ENCODE measurements at places on chromosomes 3 and 15.

DNA sequence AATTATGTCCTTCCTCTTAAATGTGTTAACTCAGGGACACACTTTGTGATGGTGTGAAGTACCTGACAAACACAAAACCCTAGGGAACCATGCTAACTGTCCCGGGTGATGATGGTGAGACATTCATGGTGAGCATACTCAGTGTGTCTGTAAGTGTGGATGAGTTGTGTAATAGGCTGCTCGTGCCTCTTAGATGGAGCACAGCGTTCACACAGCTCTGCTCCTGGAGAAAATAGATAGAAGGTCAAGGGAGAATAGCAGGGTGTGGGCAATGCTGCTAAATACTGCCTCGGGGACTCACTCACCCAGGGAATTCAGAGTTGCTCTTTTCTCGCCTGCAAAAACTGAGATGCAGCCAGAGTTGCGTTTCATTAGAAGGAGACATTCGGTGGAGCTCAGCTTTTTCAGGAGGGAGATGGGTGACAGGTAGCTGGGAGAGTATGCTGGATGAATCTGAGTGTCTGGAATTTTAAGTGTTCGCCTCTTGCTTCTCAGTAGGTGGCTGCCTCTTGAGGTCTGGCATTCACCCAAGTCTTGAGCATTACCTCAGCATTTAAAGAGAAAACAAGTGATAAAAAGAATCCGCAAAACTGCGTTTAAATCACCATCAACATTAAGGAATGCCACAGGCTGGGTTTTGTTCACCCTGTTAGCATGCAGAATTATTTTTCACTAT lies 813.2 kb downstream of the AGBL1 start:
- DNase-seq, result no peak

GRCh38 chr15:25249236-25250010 lies 189.4 kb downstream of the UBE3A start:
- no peak for DNase-seq

GRCh38 chr3:13139471-13140065 lies 66.3 kb upstream of the IQSEC1 start:
- DNase-seq, result no peak

DNA sequence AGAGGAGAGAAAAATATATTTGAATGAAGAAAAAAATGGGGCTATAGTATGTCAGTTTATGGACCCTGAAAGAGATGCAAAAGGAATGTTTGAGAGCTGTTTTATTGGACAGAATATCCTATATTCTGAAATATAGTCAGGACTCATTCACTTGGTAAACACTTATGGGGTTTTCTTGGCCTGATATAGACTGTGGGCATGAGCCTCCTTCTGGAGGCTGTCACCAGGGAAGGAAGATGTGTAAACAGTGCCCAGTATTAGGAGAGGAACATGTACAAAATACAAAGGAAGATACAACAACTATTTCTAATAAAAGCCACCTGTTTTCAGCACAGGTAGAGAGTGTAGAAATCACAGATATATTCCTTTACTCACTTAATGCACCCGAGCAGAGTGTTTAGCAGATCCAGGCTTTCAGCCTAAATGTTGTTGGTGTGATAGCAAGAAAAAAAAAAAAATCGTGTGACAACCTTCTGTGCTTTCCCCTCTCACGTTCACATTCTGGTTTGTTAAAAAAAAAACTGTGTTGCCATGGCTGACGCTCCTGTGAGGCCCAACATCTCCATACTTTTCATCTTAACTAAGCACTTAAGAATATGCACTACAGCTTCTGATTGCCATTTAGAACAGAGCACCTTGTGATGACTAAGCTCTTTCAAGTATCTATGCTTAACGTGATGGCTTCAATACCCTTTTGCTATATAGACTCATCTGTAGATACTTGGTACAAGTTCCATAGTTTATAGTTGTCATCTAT lies 134.1 kb downstream of the MBNL1 start:
- no peak for DNase-seq

GRCh38 chr15:48307586-48307985 lies 23.6 kb upstream of the DUT start:
- DNase-seq, result no peak

DNA sequence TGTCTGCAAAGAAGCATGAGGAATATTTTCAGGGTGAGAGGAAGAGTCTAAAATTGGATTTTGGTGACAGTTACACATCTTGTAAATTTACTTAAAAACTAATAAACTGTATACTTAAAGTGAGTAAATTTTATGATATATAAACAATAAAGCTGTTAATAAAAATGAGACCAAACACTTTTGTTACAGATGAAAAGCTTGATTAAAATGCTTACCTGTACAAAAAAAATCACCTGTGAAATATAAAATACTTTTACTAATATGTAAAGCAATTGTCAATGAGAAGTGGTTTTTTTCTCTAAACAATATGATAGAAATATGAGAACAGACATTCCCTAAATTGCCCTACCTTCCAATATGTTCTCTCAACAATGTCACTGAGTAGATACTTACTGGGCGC lies 27.2 kb upstream of the CPB1 start:
- DNase-seq, result no peak

GRCh38 chr3:32946973-32947788 lies 4.3 kb upstream of the CCR4 start:
- DNase-seq, result no peak

DNA sequence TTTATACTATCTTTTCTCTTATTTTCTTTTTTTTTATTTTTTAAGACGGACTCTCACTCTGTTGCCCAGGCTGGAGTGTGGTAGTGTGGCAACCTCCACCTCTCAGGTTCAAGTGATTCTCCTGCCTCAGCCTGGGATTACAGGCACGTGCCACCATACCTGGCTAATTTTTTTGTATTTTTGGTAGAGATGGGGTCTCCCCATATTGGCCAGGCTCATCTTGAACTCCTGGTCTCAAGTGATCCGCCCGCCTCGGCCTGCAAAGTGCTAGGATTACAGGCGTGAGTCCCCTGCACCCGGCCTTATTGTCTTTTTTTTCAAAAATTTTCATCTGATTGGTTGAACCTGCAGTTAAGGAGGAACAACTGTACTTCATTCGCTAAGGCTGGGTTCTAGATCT lies 21.8 kb downstream of the ABHD2 start:
- no peak for DNase-seq

DNA sequence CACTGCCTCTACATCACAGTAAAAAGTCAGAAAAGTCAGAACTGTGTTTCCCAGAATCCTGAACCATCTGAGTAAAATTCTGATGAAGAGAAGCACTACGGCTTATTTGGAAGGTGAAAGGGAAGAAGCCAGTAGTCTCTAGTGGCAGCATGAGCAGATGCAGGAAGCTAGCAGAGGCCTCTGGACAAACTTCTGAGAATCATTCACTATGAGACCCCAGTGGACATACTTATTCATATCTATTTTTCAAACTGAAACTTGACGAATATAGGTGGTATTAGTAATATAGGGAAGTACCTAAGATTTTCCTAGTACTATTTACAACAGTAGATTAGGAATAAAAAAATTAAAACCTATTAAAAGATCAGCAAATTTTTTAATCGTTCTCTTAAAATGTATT lies 272.8 kb upstream of the TTC14 start:
- DNase-seq, result no peak

DNA sequence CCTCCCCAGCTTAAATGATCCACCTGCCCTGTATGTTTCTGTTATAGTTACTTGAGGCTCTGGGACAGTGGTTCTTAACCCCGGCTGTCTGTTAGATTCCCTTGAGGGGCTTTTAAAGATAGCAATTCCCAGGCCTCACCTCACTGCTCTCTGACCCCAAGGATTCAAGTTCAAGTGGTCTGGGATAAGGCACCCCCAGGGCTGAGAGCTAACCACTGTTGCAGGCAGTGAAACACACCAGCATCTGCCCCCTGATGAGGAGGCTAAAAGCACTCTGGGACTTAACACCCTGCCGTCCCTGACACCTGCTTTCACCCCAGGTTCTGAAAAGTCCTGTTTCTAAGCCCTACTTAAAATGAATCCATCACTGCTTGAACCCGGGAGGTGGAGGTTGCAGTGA lies 103.7 kb downstream of the LRRK1 start:
- DNase-seq, result no peak

DNA sequence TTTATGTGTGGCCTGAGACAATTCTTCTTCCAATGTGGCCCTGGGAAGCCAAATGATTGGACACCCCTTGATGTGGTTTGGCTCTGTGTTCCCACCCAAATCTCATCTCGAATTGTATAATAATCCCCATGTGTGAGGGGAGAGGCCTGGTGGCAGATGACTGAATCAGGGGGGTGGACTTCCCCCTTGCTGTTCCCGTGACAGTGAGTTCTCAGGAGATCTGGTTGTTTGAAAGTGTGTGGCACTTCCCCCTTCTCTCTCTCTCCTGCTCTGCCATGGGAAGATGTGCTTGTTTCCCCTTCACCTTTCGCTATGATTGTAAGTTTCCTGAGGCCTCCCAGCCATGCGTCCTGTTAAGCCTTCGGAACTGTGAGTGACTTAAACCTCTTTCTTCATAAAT lies 60.1 kb upstream of the PARL start:
- DNase-seq, result no peak

GRCh38 chr3:193996641-193997089 lies 139.3 kb upstream of the HES1 start:
- no peak for DNase-seq

- no peak for DNase-seq
Measured at GRCh38 chr3:11128682-11129632, 25.3 kb upstream of the HRH1 start.

GRCh38 chr3:123469323-123469995 lies 20.6 kb upstream of the ADCY5 start:
- no peak for DNase-seq

- no peak for DNase-seq
Measured at GRCh38 chr3:149010504-149010951, 19.2 kb downstream of the GYG1 start.

- DNase-seq, result no peak
Measured at GRCh38 chr3:145776782-145777408, 384.1 kb downstream of the PLOD2 start.

DNA sequence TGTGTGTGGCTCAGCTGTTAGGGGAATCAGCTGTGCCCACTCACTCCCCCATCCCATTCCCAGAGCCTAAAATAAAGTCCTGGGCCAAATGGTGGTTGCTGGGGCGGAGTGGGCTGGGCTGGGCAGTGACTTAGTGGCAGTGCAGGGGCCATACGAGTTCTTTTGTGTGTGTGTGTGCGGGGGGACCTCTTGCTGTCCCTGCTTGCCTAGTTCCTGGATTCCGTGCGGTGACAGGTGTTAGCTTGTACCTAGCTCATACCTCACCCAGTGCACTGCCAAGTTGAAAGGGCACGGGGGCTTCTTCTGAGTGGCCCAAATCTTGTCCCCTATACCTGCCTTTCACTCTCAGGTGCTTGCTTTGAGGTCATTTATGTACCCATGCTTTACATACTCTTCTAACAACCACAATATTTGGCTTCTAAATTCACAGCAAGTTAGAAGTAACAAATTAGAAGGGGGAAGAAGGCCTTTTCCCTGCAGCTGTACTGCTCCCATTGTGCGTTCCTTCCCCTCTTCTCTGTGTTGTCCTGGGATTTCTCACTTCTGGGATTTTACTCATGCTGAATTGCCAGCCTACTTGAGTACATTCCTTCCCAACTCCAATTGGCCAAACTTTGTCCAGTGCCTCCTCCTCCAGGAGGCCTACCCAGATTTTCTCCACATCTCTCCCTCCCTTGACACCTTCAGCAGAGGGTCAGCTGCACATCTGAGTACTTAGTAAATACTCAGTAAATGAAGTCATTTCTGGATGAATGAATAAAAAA lies 66.3 kb upstream of the POLG start:
- DNase-seq, result no peak

DNA sequence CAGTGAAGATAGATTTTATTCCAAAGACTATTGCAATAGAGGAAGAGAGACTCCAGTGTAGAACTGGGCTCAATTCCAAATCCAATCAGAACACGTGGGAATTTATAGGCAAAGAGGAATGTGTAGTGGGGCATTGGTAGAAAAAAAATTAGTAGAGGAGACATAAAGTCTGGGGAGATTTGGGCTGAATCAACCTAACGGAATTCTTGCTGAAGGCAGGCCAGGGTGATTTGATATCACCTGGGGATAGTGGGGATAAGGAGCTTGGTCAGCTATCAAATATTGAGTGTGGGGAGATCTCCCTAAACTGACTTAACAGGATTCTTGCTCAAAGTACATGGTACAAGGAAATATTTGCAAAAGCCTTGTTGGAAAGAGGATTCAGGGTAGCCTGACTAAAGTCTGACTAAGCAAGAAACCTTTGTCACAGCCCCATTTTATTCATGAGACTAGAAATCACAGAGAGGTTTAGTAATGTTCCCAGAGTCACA lies 29.6 kb downstream of the SST start:
- DNase-seq, result no peak

- no peak for DNase-seq
Measured at GRCh38 chr15:25545889-25546288, 107.1 kb upstream of the UBE3A start.

DNA sequence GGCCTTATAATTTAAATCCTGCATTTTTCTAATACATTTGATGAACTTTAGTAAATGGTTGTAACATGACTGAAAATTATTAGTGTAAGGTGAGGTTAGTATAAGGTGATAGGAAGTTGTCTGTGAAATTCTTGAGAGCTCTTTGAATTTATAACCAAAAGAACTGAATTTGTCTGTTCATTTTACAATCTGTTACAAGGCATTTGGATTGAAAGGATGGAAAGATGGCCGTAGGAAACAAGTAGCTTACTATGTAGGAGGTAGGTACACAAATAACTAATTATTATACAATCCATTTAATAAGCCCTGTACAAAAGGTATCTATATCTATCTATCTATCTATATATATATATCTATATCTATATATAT lies 6.6 kb downstream of the DIPK2A start:
- DNase-seq, result no peak

DNA sequence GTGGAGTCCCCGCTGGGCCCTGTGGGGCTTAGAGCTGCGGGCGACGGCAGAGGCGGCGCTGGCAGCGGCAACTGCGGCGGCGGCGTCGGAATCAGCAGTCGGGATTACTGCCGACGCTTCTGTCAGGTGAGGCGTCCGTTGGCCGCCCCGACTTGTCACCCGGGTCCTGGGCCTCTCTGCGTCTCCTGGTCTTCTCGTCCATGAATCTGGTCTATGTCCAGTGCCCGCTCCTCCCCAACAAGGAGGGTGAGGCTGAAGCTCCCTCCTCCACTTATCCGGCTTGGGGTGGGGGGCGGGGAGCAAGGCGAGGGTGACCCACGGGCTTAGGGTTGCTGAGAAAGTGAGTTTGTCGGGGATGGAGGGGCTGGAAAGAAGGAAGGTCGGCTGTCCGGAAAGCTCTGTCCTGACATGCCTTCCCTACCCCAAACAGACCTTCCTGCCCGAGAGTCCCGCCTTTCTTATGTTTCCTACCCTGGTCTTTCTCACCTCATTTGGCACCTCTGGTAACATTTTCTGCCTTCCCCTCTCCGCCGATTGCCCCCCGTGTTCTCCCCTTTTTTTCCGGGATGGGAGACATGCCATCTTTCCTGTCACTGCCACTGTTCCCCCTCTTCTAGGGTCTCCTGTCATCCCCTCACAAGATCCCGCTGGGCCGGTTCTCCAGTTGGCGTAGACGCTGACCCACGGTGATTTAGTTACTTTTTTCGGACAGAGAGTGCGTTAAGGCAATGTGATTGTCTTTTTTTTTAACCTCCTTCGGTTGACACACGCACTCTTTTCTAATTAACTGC lies 520 bp downstream of the ZNF654 start:
- DNase-seq, result no peak
